Foreskin keratinocyte (primary cell): ENCODE measurements at places on chromosomes 12 and 14.
A peak's percentile ranks its signal among the peaks of the same experiment; 100 is the strongest.

DNA sequence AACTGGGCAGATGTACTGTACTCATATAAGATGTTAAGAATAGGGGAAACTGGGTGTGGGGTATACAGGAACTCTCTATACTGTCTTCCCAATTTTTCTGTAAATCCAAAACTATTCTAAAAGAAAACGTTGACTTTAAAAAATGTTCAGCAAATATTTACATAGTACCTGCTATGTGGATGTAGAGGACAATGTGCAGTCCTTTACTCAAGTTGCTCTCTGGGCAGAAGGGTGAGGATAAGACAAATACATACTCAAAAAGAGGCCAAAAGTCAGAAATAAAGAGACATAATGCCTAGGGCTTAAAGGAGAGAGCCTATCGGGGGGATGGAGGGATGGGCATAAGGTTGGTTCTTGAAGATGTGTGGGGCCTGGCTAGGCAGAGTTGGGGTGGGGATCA lies 44.7 kb downstream of the PPP1R36 start:
- DNase-seq = no peak

- DNase-seq = no peak
Measured at GRCh38 chr12:10861366-10861765, 12.1 kb upstream of the PRR4 start.

- DNase-seq = no peak
Measured at GRCh38 chr14:82528016-82528415, 994.4 kb upstream of the SEL1L start.

GRCh38 chr12:25752710-25753309 lies 199.7 kb upstream of the LMNTD1 start:
- DNase-seq = no peak

- peak; percentile 13 for DNase-seq
Measured at GRCh38 chr12:102883204-102883799, 33.7 kb downstream of the PAH start.

DNA sequence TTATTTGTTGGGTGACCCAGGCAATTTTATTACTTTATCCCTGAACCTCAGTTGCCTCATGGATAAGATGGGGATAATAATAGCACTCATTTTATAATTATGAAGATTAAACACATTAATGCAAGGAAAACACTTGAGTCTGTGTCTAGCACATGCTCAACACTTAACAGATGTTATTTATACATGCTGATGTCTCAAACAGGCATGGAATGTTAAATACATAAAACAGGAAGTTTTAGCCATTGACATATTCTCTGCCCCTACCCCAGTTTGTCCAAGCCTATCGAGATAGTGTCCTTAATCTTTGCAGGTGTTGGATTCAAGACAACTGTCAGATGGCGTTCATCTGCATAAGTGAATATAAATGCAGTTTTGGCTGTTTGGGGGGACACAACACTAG lies 109.8 kb downstream of the SCAF11 start:
- no peak for DNase-seq

DNA sequence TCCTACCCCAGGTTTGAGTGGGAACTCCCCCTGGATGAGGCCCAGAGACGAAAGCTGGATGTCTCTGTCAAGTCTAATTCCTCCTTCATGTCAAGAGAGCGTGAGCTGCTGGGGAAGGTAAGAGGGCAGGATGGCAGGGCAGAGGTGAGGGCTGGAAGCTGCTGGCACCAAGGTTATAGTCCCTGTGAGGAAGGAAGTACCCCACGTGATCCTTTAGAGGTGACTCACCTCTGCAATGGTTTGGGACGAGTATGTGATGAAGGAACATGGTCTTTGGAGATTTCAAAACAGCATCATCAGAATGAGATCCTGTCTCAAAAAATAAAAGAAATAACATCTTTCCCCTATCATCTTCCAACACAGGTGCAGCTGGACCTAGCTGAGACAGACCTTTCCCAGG lies 9.2 kb upstream of the MYL6B start:
- DNase-seq = no peak

DNA sequence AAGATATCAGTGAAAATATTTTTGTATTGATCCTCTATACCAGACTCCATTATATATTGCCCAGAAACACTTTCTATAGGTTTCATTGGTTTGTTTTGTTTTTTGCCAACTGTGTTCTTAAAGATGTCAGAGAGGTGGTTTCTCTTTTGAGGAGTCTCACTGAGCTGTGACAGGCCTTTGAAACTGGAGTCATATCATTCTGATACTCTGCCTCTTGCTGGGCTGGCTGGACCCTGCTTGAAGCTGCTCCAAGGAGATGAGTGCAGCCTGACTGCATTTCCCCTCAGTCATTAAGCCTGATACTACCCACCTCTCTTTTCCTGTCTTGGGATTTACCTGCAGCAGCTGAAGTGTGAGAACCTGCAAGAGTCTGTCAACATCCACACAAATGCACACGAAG lies 16.4 kb upstream of the TAS2R30 start:
- DNase-seq = no peak

DNA sequence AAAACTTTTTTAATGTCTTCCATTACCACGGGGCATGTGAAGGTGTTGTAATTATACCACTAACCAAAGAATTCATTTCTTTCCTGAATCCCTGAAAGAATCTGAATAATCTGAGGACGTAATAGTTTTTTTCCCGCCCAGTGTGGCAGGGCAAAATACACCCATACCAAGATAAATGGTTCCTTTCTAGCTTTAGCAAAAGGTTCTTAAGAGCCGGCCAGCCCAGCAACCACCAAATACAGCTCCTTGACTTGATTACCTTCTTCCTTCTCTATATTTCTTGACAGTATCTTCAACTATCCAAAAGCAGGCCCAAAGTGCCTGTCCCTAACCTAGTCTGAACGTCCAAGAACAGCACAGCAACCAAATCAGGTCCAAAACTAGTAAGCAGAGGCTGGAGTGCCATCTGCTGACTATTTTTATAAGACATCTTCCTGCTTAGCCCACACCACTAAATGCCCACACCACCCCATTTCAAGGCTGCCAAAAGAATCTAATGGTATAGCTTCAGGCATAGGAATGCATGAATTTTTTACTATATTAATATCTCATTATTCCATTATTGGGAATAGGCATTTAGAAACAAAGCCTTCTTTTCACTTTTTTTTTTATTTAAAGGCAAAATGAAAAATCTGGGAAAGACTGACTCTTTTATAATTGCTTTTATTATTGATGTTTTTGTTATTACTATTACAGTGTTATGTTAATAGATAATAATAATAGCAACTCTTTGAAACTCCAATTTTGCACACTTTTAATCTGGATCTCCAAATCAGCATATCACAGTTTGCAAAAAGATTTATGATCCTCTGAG lies 524.4 kb downstream of the MED13L start:
- peak; percentile 53 for DNase-seq

- no peak for DNase-seq
Measured at GRCh38 chr12:102369876-102370275, 110.5 kb downstream of the IGF1 start.

DNA sequence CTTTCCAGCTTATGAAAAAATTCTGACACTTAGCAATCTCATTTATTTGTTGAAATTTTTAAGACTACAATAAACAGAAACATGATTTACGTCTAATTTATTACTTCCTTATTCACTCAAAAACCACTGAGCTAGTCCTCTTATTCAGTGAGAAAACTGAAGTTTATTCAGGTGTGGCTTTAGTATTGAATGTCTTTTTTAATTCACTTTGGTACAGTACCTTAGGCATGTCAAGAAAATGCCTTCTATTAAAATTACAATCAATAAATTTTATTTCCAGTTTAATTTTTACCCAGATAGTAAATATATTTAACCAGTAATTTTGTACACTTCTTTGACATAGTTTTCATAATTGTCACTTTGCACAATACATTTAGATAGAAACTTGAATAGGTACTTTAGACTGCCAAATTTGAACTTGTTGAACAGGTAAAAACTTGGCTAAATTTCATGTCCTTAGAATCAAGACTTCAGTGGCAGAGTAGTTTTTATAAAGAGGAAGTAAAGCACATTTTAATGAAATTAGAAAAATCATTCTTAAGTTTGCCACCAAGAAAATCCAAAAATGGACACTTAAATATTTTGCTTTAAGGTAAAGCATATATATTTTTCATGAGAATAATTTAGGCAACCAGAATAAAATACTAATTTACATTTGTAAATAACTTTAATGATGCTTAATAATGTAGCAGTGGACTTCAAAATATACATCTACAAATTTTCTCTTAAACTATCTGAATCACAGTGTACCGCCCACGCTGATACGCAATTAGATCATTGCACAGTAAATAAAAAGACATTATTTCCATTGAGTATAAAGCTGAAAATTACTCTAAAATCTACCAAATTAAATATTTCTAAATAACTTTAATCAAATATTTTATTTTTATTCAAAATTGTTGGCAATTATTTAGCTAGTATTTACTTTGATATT lies 159.1 kb downstream of the RASSF9 start:
- DNase-seq = no peak
